ENCODE measurements at places on chromosomes 13 and 19.

- H3K27me3 ChIP-seq = peaks cover 4% of the 10 kb centered on the region
- no peaks in the 10 kb centered on the region for H3K4me1 ChIP-seq
- no peak for DNase-seq
- H3K27ac ChIP-seq = no peak overlapping the region
- H3K4me3 ChIP-seq = no peak overlapping the region
Measured at GRCh38 chr13:60645676-60646075, 248.7 kb downstream of the TDRD3 start.

- no peaks in the 10 kb centered on the region for H3K4me1 ChIP-seq
- DNase-seq = no peak
- no peak overlapping the region for H3K27ac ChIP-seq
- H3K4me3 ChIP-seq = no peak overlapping the region
- no peaks in the 10 kb centered on the region for H3K36me3 ChIP-seq
Measured at GRCh38 chr13:76943646-76944045, 4.7 kb upstream of the ACOD1 start.

- H3K36me3 ChIP-seq = no peaks in the 10 kb centered on the region
- no peaks in the 10 kb centered on the region for H3K27me3 ChIP-seq
- H3K4me1 ChIP-seq = no peaks in the 10 kb centered on the region
- no peak overlapping the region for H3K4me3 ChIP-seq
- no peak for DNase-seq
Measured at GRCh38 chr13:65217471-65217995, 2012.6 kb downstream of the PCDH9 start.

DNA sequence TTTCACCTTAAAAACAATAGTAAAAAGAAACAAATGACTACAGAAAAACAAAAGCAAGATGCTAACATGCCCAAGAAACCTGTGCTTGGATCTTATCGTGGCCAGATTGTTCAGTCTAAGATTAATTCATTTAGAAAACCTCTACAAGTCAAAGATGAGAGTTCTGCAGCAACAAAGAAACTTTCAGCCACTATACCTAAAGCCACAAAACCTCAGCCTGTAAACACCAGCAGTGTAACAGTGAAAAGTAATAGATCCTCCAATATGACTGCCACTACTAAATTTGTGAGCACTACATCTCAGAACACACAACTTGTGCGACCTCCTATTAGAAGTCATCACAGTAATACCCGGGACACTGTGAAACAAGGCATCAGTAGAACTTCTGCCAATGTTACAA lies 6.0 kb downstream of the CKAP2 start:
- H3K27ac ChIP-seq = no peak overlapping the region
- no peak overlapping the region for H3K4me3 ChIP-seq
- no peaks in the 10 kb centered on the region for H3K27me3 ChIP-seq
- H3K4me1 ChIP-seq = peaks cover 32% of the 10 kb centered on the region
- no peak for DNase-seq

DNA sequence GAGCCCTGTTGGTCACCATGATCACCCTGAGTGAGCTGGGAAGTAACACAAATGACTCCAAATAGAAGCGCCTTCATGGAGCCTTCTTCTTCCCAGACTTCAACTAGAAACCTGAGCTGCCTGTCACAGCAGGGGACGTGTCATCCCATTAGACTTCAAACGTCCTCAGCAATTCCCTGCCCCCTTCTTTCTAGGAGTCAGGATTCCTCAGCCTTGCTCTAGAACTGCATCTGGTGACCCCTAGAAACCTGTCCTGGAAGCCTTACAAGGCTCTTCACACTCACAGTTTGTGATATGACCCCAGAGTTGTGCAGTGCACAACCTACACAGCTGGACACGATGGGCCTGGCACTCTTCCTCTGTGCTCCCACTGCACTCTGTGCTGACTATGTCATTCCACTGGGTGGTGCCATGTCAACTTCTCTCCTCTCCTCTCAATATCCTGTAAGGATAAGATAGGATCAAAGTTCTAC lies 23.6 kb upstream of the TTYH1 start:
- H3K4me1 ChIP-seq = peaks cover 27% of the 10 kb centered on the region
- no peaks in the 10 kb centered on the region for H3K36me3 ChIP-seq
- no peak overlapping the region for H3K4me3 ChIP-seq
- no peak overlapping the region for H3K27ac ChIP-seq
- H3K27me3 ChIP-seq = no peaks in the 10 kb centered on the region
- DNase-seq = no peak

- H3K27ac ChIP-seq = no peak overlapping the region
- peak overlapping the region; percentile 59 for H3K4me3 ChIP-seq
- H3K4me1 ChIP-seq = peaks cover 22% of the 10 kb centered on the region
Measured at GRCh38 chr19:55086730-55087541, 11.3 kb downstream of the EPS8L1 start.

DNA sequence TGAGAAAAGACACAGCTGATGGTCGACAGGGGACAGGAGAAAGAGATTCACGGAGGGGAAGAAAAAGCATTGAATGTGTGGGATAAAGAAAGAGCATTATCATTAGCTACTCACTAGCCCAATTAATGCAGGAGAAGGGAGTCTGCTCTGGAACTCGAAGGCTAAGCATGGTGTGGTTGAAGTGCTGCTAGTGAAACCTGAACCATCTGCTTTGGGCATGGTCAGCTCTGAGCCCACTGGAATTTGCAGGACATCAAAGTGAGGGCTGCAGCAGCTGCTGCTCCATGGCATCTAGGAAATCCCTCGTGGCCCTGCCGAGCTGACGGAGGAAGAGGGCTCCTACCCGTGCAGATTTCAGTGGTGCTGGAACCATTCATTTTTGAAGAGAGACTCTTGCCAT lies 320.3 kb downstream of the ATP8A2 start:
- peaks cover 7% of the 10 kb centered on the region for H3K27me3 ChIP-seq
- no peak for DNase-seq
- no peak overlapping the region for H3K27ac ChIP-seq

Data from activated naive CD4-positive, alpha-beta T cell treated with anti-CD3 and anti-CD28 coated beads for 36 hours (primary cell).